ENCODE measurements at places on chromosomes 3 and 15. TPM values are rescaled to one million over a fixed set of nuclear protein-coding genes. Genes with fewer than 3 reads are reported as not detected.
A peak's percentile ranks its signal among the peaks of the same experiment; 100 is the strongest.

DNA sequence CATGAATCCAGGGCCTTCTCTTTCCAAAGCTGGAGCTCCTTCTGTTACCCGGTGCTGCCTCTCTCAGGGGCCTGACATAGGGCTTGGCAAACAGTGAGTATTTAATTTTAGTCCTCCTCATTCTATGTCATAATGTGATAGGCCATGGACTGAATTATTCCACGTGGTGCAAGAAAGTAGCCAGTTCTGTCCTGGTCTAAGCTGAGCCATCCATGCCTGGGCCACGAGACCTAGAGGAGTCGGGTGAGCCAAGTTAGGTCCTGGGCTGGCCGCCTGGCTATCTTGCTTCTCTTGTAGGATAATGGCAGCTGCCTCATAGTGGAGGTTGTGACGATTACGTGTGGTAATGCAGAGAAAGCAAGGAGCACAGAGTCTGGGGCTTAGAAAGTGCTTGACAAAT is 170.6 kb downstream of the FAM43A start:
- DNase-seq, result no peak

DNA sequence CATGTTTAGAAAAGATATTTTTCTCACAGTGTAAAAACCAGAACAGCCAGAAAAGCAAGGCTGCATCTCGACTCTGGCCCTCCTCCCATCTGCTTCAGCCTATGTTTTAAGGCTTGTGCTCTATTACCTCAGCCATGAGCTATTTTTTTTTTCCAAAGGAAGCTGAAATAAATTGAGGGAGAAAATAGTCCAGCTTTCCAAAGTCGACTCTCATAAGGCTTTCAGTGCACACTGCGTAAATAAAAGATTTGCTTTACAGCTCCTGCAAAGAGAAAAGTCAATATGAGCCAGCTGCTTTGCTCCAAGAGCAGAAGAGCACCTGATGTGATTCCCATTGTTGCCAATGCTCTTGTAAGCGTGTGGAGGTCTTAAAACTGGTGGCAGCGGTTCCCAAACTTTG is 26.7 kb downstream of the SCG3 start:
- no peak for DNase-seq

- DNase-seq, result peak; percentile 35
These were observed 46.6 kb downstream of the APH1B start for GRCh38 chr15:63323798-63324563.

TMEM40 gene
- not detected for total RNA-seq

GRCh38 chr15:52734329-52734728 is 55.1 kb upstream of the ATOSA start:
- no peak for DNase-seq

DNA sequence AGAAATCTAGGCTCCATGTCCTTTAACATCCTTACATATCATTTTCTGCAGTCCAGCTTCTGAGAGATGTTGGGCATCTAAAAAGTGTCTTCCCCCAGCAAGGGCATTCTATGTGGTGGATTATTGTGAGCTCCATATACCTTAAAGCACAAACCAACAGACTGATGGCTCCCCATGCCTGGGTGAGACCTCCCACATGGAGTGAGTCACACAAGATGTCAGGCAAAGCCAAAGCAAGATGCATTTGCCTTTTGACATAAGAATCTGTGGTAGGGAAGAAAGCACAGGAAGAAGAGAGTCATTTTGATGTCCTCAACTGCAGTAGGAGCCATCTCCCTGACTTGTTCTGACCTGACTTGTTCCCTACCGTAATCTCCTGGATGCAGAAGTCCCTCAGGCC is 238.7 kb upstream of the EIF1B start:
- no peak for DNase-seq

- no peak for DNase-seq
These were observed 785.3 kb downstream of the MCTP2 start for GRCh38 chr15:95016511-95017229.

OCA2 gene
- total RNA-seq, result 0.19 TPM

DNA sequence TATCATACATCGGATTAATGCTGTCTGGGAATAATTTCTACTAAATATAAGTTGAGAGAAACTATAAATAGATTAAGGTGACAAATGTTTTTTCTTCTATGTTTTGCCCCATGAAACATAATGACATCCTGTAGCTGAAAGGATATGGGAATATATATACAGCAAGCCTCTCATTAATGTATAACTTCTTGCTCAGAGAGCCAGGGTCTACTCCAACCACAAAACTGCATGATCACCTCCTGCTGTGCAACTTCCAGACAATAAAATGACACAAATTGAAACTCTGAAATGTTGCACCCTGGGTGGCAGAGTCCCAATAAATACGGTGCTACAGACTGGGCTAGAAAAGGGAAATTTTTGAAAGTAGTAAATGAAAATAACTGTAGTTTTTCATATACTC is 571.9 kb upstream of the CBLB start:
- no peak for DNase-seq

- no peak for DNase-seq
These were observed 93.8 kb upstream of the TGFBR2 start for GRCh38 chr3:30512576-30512975.

GRCh38 chr3:119636249-119636648 is 24.1 kb downstream of the POPDC2 start:
- DNase-seq, result no peak

GRCh38 chr3:105715372-105715771 is 153.4 kb downstream of the CBLB start:
- no peak for DNase-seq

MOBP gene
- total RNA-seq, result not detected

GRCh38 chr3:154280161-154280560 is 44.1 kb downstream of the DHX36 start:
- DNase-seq, result no peak

Data from neural crest cell (in vitro differentiated cells).